CD14-positive monocyte (primary cell): ENCODE measurements at places on chromosomes 3 and 15. TPM values are rescaled to one million over a fixed set of nuclear protein-coding genes. Genes with fewer than 3 reads are reported as not detected.

- no peaks in the 10 kb centered on the region for H3K27me3 ChIP-seq
- H3K27ac ChIP-seq: no peak overlapping the region
- H3K36me3 ChIP-seq: no peaks in the 10 kb centered on the region
- DNase-seq: no peak
- H3K4me3 ChIP-seq: no peak overlapping the region
- no peaks in the 10 kb centered on the region for H3K4me1 ChIP-seq
Measured at GRCh38 chr15:36709653-36710052, 130.2 kb downstream of the CDIN1 start.

GRCh38 chr15:60961541-60962485 lies 267.3 kb downstream of the RORA start:
- H3K27ac ChIP-seq: no peak overlapping the region
- no peak overlapping the region for H3K4me3 ChIP-seq
- H3K4me1 ChIP-seq: no peaks in the 10 kb centered on the region
- no peaks in the 10 kb centered on the region for H3K27me3 ChIP-seq

DNA sequence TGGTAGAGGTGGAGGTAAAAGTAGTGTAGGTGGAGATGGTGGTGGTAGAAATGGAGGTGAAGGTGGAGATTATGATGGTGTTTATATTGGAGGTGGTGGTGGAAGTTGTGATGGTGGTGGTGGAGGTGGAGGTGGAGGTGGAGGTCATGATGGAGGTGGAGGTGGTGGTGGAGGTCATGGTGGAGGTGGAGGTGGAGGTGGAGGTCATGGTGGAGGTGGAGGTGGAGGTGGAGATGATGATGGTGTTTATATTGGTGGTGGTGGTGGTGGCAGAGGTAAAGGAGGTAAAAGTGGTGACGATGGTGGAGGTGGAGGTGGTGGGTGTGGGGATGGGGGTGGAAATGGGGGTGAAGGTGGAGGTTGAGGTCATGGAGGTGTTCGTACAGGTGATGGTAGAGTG lies 107.8 kb downstream of the ASB7 start:
- no peak overlapping the region for H3K4me3 ChIP-seq
- H3K27me3 ChIP-seq: no peaks in the 10 kb centered on the region
- no peaks in the 10 kb centered on the region for H3K36me3 ChIP-seq
- H3K4me1 ChIP-seq: no peaks in the 10 kb centered on the region
- DNase-seq: no peak

Gene POPDC2
- 0.63 TPM for polyA plus RNA-seq

GRCh38 chr3:52055537-52056351 lies 627 bp downstream of the DUSP7 start:
- DNase-seq: peak; percentile 37
- H3K36me3 ChIP-seq: peaks cover 23% of the 10 kb centered on the region
- peak overlapping the region; percentile 59 for H3K27ac ChIP-seq
- peaks cover 60% of the 10 kb centered on the region for H3K4me1 ChIP-seq
- peak overlapping the region; percentile 99 for H3K4me3 ChIP-seq
- H3K27me3 ChIP-seq: no peaks in the 10 kb centered on the region

GRCh38 chr15:77019521-77020331 lies 24.8 kb downstream of the PSTPIP1 start:
- peaks cover 65% of the 10 kb centered on the region for H3K4me1 ChIP-seq
- DNase-seq: peak; percentile 38
- H3K4me3 ChIP-seq: no peak overlapping the region

DNA sequence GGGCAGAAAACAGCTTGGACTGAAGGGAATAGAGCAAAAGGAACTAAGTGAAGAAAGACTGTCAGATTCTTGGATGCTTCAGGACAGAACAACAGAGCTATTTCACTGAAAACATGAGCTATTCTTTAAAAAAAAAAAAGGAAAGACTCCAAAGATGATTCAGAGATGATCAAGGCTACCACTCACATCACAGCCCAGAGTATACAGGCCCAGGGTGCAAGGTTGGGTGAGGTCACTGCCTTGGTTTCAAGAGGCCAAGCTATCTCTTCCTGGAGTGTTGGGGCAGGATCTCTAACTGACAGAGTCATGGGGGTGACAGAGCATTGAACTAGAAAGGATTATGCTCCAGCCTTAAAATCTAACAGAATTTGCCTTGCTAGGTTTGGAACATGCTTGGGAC lies 118.1 kb downstream of the AGBL1 start:
- no peaks in the 10 kb centered on the region for H3K36me3 ChIP-seq
- no peak overlapping the region for H3K27ac ChIP-seq
- H3K4me1 ChIP-seq: no peaks in the 10 kb centered on the region
- no peak overlapping the region for H3K4me3 ChIP-seq

Gene PLSCR5
- not detected in 2 replicates for polyA plus RNA-seq

Gene TLR9
- not detected for polyA plus RNA-seq

- no peak overlapping the region for H3K27ac ChIP-seq
- no peak overlapping the region for H3K4me3 ChIP-seq
- H3K36me3 ChIP-seq: no peaks in the 10 kb centered on the region
- H3K27me3 ChIP-seq: no peaks in the 10 kb centered on the region
- H3K4me1 ChIP-seq: peaks cover 61% of the 10 kb centered on the region
Measured at GRCh38 chr3:177286034-177286433, 88.8 kb upstream of the TBL1XR1 start.

Gene MESP1
- 0.04 and 0.15 TPM in 2 replicates for polyA plus RNA-seq

DNA sequence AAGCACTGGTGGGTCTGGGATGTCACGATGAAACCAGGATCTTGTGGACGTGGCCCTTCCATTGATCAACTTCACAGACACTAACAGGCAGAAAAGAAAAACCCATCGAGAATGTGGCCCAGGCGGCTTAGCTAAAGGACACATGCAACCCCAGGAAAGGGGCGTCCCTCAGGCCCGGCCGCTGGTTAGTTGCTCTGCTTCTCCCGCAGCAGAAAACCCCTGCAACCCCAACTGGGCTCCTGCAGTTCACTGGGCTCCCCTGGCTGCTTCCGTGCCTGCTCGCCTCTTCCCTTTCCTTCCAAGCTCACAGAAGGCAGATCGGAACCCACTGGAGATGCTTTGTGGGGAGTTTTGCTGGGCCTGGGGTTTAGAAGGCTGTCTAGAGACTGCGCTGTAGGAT lies 1.1 kb downstream of the GASK1A start:
- peaks cover 36% of the 10 kb centered on the region for H3K27me3 ChIP-seq
- no peak overlapping the region for H3K4me3 ChIP-seq
- no peak overlapping the region for H3K27ac ChIP-seq
- no peak for DNase-seq
- H3K36me3 ChIP-seq: no peaks in the 10 kb centered on the region

GRCh38 chr3:87792198-87792533 lies 266.6 kb downstream of the CGGBP1 start:
- no peaks in the 10 kb centered on the region for H3K36me3 ChIP-seq
- DNase-seq: no peak
- H3K27me3 ChIP-seq: peaks cover 25% of the 10 kb centered on the region
- peaks cover 41% of the 10 kb centered on the region for H3K4me1 ChIP-seq
- H3K27ac ChIP-seq: no peak overlapping the region

Gene CTXND1
- not detected in 2 replicates for polyA plus RNA-seq

- H3K27me3 ChIP-seq: no peaks in the 10 kb centered on the region
- H3K4me3 ChIP-seq: no peak overlapping the region
- no peaks in the 10 kb centered on the region for H3K4me1 ChIP-seq
- no peak overlapping the region for H3K27ac ChIP-seq
Measured at GRCh38 chr3:114518206-114518808, 224.5 kb downstream of the TIGIT start.

GRCh38 chr3:155550391-155550790 lies 194.5 kb downstream of the PLCH1 start:
- no peak overlapping the region for H3K27ac ChIP-seq
- H3K4me3 ChIP-seq: no peak overlapping the region
- H3K4me1 ChIP-seq: no peaks in the 10 kb centered on the region

DNA sequence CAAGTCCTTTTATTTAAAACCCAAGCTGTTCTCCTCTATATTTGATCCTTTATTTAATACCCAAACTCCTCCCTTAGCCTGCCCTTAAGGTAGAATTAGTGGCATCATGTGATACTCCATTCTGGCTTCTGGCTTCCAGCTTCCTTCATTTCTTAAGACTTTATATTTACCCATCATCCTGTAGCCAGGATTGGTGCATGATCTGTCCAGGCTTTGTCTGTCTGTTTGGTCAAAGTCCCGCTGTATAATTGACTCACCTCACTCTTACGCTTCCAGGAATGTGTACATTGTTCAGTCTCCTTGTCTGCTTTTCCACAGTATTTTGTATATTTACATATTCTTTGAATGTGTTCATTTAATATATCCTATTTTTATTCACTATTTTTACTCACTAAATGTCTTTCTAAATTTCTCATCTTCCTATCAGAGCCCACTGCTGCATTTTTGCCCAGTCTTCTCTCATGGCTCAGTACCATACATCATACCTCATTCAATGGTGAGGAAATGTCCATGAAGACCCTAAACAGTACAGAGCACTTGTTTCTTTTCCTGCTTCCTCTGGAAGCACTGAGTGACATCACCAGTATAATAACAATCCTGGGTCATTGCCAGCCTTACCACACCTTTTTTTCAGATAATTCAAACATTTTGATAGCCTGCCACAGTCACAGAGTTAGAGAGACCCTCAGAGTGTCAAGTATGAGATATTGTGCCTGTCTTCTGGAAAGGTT lies 31.5 kb downstream of the TMEM108 start:
- H3K27me3 ChIP-seq: no peaks in the 10 kb centered on the region
- H3K36me3 ChIP-seq: no peaks in the 10 kb centered on the region
- H3K4me3 ChIP-seq: no peak overlapping the region
- DNase-seq: no peak
- H3K4me1 ChIP-seq: no peaks in the 10 kb centered on the region

GRCh38 chr15:90362936-90363212 lies 10.8 kb downstream of the ZNF774 start:
- H3K4me3 ChIP-seq: no peak overlapping the region
- no peaks in the 10 kb centered on the region for H3K36me3 ChIP-seq
- DNase-seq: no peak
- no peak overlapping the region for H3K27ac ChIP-seq
- peaks cover 30% of the 10 kb centered on the region for H3K4me1 ChIP-seq
- H3K27me3 ChIP-seq: no peaks in the 10 kb centered on the region

- no peaks in the 10 kb centered on the region for H3K4me1 ChIP-seq
- H3K27me3 ChIP-seq: no peaks in the 10 kb centered on the region
- no peak for DNase-seq
- H3K4me3 ChIP-seq: no peak overlapping the region
- no peaks in the 10 kb centered on the region for H3K36me3 ChIP-seq
- H3K27ac ChIP-seq: no peak overlapping the region
Measured at GRCh38 chr3:85180-85579, 111.4 kb upstream of the CHL1 start.

- H3K27me3 ChIP-seq: peaks cover 6% of the 10 kb centered on the region
- no peaks in the 10 kb centered on the region for H3K36me3 ChIP-seq
- H3K4me1 ChIP-seq: peaks cover 9% of the 10 kb centered on the region
- DNase-seq: peak; percentile 27
- H3K4me3 ChIP-seq: peak overlapping the region; percentile 63
Measured at GRCh38 chr15:69031013-69032001, 16.8 kb downstream of the NOX5 start.

Gene SLC28A2
- polyA plus RNA-seq: not detected

DNA sequence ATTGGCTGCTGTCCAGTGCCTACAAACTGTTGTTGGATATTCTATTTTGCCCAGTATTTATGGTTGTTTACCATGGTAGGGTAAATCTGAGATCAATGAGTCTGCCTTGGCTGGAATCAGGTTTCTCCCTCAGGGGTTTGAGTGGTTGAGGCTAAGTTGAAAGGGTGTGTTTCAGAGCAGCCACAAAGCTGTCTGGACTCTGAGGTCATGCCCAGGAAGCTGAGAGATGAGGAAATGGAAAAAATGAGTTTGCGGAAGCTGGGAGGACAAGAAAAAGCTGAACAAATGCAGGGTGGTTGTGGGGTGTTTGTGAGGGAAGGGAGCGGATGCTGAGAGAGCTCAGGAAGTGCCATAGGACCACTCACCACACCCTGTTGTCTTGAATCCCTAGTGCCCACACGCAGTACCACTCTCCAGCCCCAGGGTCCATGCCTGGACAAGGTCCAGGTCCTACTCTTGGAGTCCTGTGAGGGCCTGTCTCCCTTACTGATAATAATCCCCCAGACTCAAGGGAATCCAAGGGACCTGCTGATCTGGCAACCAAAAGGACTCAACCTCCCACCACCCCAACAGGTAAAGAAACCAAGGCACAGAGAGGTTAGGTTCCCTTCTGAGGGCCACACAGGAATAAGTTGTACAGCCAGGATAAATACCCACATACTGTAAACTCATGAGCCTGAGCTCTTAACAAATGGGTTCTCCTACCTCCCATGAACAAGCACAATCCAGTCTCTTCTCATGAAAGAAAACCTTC lies 81.6 kb downstream of the PPCDC start:
- DNase-seq: peak; percentile 88
- peak overlapping the region; percentile 93 for H3K27ac ChIP-seq
- no peak overlapping the region for H3K4me3 ChIP-seq
- H3K4me1 ChIP-seq: peaks cover 53% of the 10 kb centered on the region
- no peaks in the 10 kb centered on the region for H3K36me3 ChIP-seq

DNA sequence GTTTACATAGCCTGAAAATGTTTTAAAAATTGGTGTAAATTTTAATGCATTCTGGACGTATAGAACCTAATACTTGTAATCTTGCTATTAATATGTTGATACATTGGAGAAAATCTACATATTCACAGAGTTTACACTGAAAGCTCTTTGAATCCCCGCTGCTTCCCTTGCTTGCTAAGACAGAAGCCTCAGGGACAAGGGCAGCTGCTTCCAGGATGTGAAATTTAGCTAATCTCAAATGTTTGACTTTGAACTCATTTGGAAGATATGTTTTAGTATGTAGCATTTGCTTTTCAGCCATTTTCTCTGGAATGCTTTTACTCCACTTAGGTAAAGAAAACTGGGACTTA lies 172.0 kb downstream of the RBMS3 start:
- no peak overlapping the region for H3K4me3 ChIP-seq
- H3K27ac ChIP-seq: no peak overlapping the region

DNA sequence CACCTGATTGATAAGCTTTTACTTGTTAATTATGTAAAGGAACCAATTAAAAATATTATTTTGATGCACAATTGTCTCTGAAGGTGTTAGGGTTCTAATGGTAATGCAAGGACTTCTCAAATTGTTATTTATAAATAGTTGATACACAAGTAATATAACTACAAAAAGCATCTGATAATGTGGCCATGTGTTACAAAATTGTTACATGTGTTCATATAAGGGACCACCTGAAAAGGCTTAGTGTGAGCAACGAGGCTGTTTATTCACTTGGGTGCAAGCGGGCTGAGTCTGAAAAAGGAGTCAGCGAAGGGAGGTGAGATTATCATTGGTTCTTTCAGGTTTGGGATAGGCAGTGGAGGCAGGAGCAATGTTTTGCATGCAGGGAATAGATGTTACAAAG lies 421.9 kb upstream of the CADM2 start:
- no peak for DNase-seq
- H3K27me3 ChIP-seq: no peaks in the 10 kb centered on the region
- no peak overlapping the region for H3K27ac ChIP-seq
- H3K4me3 ChIP-seq: no peak overlapping the region
- H3K4me1 ChIP-seq: no peaks in the 10 kb centered on the region

Gene PPM1L
- polyA plus RNA-seq: 5.8 and 7.8 TPM in 2 replicates
